ENCODE measurements at places on chromosomes 6 and 20.

GRCh38 chr6:26044140-26045064, 42.8 kb upstream of the HFE start:
- peaks cover 20% of the 10 kb centered on the region for H3K4me1 ChIP-seq
- no peaks in the 10 kb centered on the region for H3K36me3 ChIP-seq
- H3K4me3 ChIP-seq, result peak overlapping the region; percentile 56
- no peaks in the 10 kb centered on the region for H3K27me3 ChIP-seq

- H3K4me1 ChIP-seq, result peaks cover 37% of the 10 kb centered on the region
- H3K4me3 ChIP-seq, result peak overlapping the region; percentile 39
- H3K27ac ChIP-seq, result peak overlapping the region; percentile 74
- peak; percentile 68 for DNase-seq
- no peaks in the 10 kb centered on the region for H3K27me3 ChIP-seq
Observed at GRCh38 chr6:146914489-146915483, 289.4 kb upstream of the STXBP5 start.

- peaks cover 15% of the 10 kb centered on the region for H3K27me3 ChIP-seq
- no peak overlapping the region for H3K4me3 ChIP-seq
- H3K36me3 ChIP-seq, result no peaks in the 10 kb centered on the region
- H3K27ac ChIP-seq, result no peak overlapping the region
Observed at GRCh38 chr6:34099878-34100277, 46.0 kb downstream of the GRM4 start.

DNA sequence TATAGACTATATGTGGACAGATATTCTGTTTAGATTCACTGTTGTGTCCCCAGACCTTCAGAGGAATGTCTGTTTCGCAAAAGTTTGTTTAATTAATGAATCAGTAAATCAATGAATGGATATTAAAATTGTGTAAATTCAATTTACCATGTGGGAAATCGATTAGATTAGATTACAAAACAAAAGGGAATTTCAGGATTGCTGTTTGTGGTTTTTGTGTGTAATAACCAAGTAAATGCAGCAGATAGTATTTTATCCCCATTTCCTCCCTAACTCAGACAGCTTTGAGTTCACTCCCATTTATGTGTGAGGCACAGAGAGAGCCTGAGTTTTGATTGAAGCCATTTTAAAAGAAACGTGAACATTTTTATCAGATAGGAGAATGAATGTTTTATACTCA, 214.8 kb downstream of the ADGB start:
- no peaks in the 10 kb centered on the region for H3K4me1 ChIP-seq
- DNase-seq, result no peak
- no peak overlapping the region for H3K27ac ChIP-seq
- H3K4me3 ChIP-seq, result no peak overlapping the region
- no peaks in the 10 kb centered on the region for H3K27me3 ChIP-seq

DNA sequence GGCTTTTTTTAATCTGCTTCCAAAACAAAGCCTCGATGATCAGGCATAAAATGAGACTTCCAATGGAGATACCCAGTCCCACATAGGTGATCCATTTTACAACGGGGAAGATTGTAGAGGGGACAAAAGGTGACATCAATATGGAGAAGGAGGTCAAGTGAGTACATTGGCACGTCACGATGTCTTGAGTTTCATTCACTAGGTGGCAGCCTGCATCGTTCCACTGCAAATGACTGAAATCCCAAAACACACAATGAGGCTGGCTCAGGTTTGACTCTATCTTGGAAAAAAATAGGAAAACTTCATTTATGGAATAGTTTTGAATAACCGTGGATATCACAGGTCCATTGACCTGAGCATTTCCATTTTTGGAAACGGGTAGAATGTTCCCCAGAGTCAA, 32.5 kb downstream of the ADGRF1 start:
- H3K4me1 ChIP-seq, result no peaks in the 10 kb centered on the region
- no peak for DNase-seq
- H3K36me3 ChIP-seq, result no peaks in the 10 kb centered on the region
- no peaks in the 10 kb centered on the region for H3K27me3 ChIP-seq

DNA sequence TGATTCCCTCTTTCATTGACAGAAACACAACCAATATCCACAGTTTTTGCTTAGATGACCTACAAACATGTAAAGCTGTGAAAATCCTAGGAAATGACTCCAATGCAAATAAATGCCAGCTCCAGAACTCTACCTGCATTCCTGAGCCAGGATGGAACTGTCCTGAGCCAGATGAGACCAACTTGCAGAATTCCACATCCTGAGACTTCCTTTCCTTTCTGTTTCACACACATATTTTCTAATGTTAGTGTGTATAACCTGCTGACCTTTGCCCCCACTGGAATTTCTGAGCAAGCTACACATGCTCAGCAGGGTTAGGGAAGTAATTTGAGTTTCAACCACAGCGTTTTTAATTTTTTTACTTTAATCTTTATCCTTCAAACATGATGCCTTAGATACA, 69.6 kb upstream of the ADGRF1 start:
- H3K27me3 ChIP-seq, result no peaks in the 10 kb centered on the region
- no peak for DNase-seq
- no peak overlapping the region for H3K4me3 ChIP-seq
- H3K4me1 ChIP-seq, result no peaks in the 10 kb centered on the region

DNA sequence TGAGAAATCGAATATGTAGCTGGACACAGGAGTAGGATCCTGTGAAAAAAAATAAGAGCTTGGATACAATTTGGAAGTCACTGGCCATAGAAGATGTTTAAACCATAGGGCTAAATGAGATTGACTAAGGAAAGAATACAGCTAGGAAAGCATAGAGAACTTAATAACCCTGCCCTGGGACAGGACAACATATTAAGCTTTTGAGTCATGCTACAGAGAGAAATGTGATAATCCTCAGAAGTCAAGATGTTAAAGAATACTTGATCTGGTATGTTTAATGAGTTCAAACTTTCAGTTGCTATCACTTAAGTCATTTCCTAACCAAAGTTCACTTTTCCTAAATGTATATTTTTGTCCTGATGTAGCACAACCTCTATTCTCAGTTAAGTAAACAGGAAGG, 154.6 kb upstream of the TSHZ2 start:
- DNase-seq, result no peak
- H3K4me1 ChIP-seq, result no peaks in the 10 kb centered on the region
- no peaks in the 10 kb centered on the region for H3K27me3 ChIP-seq
- H3K4me3 ChIP-seq, result no peak overlapping the region

GRCh38 chr20:15205028-15205427, 867.6 kb upstream of the FLRT3 start:
- no peak for DNase-seq
- H3K4me3 ChIP-seq, result no peak overlapping the region
- H3K4me1 ChIP-seq, result no peaks in the 10 kb centered on the region

GRCh38 chr6:16166871-16167608, 38.2 kb downstream of the MYLIP start:
- no peak overlapping the region for H3K27ac ChIP-seq
- no peaks in the 10 kb centered on the region for H3K36me3 ChIP-seq
- no peaks in the 10 kb centered on the region for H3K27me3 ChIP-seq

DNA sequence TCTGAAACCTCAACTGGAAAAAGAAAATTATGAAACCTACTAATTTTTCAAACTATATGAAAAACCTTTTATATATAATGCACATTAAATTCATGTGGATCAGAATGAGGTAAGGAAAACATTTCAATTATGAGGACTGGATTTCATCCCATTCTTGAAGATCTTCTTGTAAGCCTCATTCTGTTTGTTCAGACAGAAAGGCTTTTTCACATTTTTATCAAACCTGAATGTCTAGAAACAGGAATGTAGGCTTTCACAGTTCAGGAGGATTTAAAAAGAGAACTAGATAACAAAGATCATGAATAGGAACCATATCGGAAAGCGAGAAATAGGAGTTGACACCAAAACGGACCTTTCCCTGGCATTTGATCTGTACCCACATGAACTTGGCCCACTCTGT, 192.5 kb upstream of the KCNK16 start:
- no peak for DNase-seq
- no peak overlapping the region for H3K4me3 ChIP-seq
- H3K36me3 ChIP-seq, result no peaks in the 10 kb centered on the region
- peaks cover 5% of the 10 kb centered on the region for H3K4me1 ChIP-seq
- no peaks in the 10 kb centered on the region for H3K27me3 ChIP-seq

DNA sequence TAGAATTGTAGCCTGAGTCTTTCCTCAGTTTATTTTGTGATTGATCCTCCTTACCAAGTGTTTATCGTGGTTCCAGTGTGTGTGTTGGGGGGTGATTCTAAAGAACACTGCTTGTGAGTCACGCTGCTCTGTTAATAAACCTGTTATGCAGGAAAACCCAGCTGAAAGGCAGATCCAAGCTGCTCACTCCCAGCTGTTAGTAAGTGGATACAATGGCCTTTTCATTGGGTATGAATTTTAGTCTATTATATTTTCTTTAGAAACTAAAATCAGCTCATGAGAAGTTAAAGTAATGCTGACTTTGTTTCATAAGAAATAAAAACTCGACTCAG, 12.2 kb upstream of the DSTN start:
- no peak for DNase-seq
- no peaks in the 10 kb centered on the region for H3K4me1 ChIP-seq
- H3K36me3 ChIP-seq, result no peaks in the 10 kb centered on the region
- H3K27me3 ChIP-seq, result no peaks in the 10 kb centered on the region
- no peak overlapping the region for H3K4me3 ChIP-seq

GRCh38 chr6:4682431-4683097, 93.6 kb upstream of the CDYL start:
- H3K4me1 ChIP-seq, result no peaks in the 10 kb centered on the region
- no peaks in the 10 kb centered on the region for H3K27me3 ChIP-seq
- no peaks in the 10 kb centered on the region for H3K36me3 ChIP-seq

GRCh38 chr20:34999782-35000181, 44.1 kb downstream of the MYH7B start:
- no peak overlapping the region for H3K4me3 ChIP-seq
- no peak for DNase-seq
- H3K36me3 ChIP-seq, result peaks cover 40% of the 10 kb centered on the region
- H3K27ac ChIP-seq, result no peak overlapping the region
- no peaks in the 10 kb centered on the region for H3K27me3 ChIP-seq

- no peak for DNase-seq
- H3K27ac ChIP-seq, result no peak overlapping the region
- no peaks in the 10 kb centered on the region for H3K27me3 ChIP-seq
- peaks cover 32% of the 10 kb centered on the region for H3K4me1 ChIP-seq
Observed at GRCh38 chr6:109051301-109052017, 43.2 kb downstream of the SESN1 start.

DNA sequence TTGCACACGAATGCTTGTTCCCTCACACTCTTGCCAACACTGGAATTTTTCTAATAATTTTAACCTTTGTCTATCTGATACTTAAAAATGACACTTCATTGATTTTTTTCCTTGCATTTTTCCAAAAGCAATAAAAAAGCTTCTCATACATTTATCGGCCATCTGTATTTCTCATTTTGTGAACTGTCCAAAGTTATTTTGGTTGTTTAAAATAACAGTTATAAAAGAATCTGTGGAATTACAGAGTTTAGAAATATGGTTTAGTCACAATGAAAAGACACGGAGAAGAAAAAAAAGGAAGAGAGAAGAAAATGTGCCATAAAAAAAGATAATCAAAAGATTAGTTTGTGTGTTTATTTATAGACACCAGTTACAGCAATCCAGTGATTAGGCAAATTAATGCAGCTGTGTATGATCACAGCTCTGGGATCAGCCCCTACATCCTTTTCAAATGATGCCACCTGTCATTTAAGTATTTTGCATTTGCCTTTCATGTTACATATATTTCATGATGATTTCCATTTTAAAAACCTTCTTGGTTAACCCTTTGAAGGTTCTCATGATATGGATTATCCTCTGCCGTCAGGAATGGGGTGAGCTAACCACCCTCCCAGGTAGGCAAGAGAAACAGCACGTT, 171.7 kb downstream of the BACH2 start:
- H3K4me3 ChIP-seq, result no peak overlapping the region
- peaks cover 20% of the 10 kb centered on the region for H3K4me1 ChIP-seq
- DNase-seq, result no peak
- no peak overlapping the region for H3K27ac ChIP-seq

DNA sequence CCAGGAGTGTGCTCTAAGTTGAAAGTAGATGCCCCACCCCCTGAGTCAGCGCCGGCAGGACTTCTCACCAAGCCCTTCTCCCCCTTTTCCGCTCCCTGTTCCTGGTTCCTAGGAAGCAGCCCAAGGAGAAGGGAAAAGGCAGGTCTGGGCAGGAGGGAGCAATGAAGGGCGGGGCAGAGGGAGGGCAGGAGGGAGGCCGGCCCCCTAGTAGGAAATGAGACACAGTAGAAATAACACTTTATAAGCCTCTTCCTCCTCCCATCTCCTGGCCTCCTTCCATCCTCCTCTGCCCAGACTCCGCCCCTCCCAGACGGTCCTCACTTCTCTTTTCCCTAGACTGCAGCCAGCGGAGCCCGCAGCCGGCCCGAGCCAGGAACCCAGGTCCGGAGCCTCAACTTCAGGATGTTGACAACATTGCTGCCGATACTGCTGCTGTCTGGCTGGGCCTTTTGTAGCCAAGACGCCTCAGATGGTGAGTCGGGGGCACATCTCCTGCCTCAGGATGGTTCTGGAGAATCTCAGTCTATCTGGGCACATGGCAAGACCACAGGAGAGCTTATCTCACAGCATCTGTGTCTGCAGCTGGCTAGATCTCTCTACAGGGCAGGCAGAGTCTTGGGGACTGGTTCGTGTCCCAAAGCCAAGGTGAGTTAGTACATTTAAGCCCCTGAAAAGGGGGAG, at the start of gene PROCR:
TSS of gene PROCR (plus strand) at position 320 of the 681 bp plus-strand sequence. CDS start at position 403, 83 bp downstream.
- peaks cover 17% of the 10 kb centered on the region for H3K4me1 ChIP-seq
- peak; percentile 95 for DNase-seq
- H3K4me3 ChIP-seq, result peak within 1 kb of the TSS; percentile 41
- peaks cover 5% of the 10 kb centered on the region for H3K36me3 ChIP-seq
- no peaks in the 10 kb centered on the region for H3K27me3 ChIP-seq
- H3K27ac ChIP-seq, result peak within 1 kb of the TSS; percentile 76

GRCh38 chr6:20102397-20103073, 109.7 kb downstream of the MBOAT1 start:
- H3K4me1 ChIP-seq, result peaks cover 16% of the 10 kb centered on the region
- no peaks in the 10 kb centered on the region for H3K27me3 ChIP-seq
- no peak for DNase-seq
- no peaks in the 10 kb centered on the region for H3K36me3 ChIP-seq
- no peak overlapping the region for H3K4me3 ChIP-seq

GRCh38 chr20:36599912-36600345, 5.7 kb upstream of the RAB5IF start:
- no peak overlapping the region for H3K4me3 ChIP-seq
- H3K27me3 ChIP-seq, result no peaks in the 10 kb centered on the region
- no peaks in the 10 kb centered on the region for H3K36me3 ChIP-seq

Data from sigmoid colon (tissue), 7 donors.